ENCODE measurements at places on chromosomes 6 and 20. TPM values are rescaled to one million over a fixed set of nuclear protein-coding genes. Genes with fewer than 3 reads are reported as not detected.
A peak's percentile ranks its signal among the peaks of the same experiment; 100 is the strongest.

GRCh38 chr6:137024237-137024990 is 20.4 kb downstream of the IL20RA start:
- H3K27ac ChIP-seq, result no peak overlapping the region
- peaks cover 2% of the 10 kb centered on the region for H3K4me1 ChIP-seq
- H3K27me3 ChIP-seq, result peaks cover 15% of the 10 kb centered on the region
- no peak overlapping the region for H3K4me3 ChIP-seq
- no peaks in the 10 kb centered on the region for H3K36me3 ChIP-seq

DNA sequence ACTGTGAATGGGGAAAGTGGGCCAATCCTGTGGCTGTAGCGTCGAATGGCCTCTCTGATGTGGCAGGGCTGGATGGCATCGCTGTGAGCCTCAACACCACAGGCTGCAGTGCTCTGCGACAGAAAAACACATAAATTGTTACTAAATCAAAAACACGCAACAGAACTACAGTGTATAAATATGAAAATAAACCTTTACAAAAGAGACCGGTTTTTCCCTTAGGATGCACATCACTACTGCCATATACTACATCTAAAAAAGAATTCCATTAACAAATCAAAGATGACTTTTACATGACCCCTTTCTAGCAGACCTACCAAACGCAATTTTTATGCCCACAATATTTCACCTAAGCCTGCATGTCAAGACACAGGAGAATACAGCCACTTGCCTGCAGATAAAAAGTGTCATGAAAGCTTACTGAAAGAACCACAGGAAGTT is 395.5 kb upstream of the RUNX2 start:
- H3K36me3 ChIP-seq, result peaks cover 7% of the 10 kb centered on the region
- H3K27me3 ChIP-seq, result no peaks in the 10 kb centered on the region
- H3K4me1 ChIP-seq, result peaks cover 19% of the 10 kb centered on the region
- peak; percentile 35 for DNase-seq
- H3K4me3 ChIP-seq, result peak overlapping the region; percentile 42
- H3K27ac ChIP-seq, result peak overlapping the region; percentile 63

DNA sequence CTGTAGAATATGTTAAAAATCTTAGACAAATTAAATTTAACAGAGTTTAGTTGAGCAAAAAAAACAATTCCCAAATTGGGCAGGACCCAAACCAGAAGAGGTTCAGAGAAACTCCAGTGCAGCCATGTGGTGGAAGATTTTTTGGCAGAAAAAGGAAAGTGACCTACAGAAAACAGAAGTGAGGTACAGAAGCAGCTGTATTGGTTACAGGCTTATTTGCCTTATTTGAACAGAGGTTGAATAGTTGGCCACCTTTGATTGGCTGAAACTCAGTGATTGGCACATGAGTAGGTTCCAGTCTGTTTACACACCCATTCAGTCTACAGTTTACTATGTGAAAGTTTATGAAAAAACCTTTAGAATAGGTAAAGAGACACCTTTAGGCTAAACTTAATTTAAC is 110.9 kb upstream of the LAMP5 start:
- no peak overlapping the region for H3K27ac ChIP-seq
- H3K4me3 ChIP-seq, result no peak overlapping the region
- no peak for DNase-seq
- H3K27me3 ChIP-seq, result no peaks in the 10 kb centered on the region
- H3K4me1 ChIP-seq, result no peaks in the 10 kb centered on the region

The DNAJC5 gene
- 21.4 TPM for total RNA-seq

The DUSP15 gene
- not detected for total RNA-seq

GRCh38 chr6:16969699-16970655 is 131.9 kb upstream of the STMND1 start:
- no peak overlapping the region for H3K27ac ChIP-seq
- H3K4me3 ChIP-seq, result no peak overlapping the region
- H3K27me3 ChIP-seq, result peaks cover 10% of the 10 kb centered on the region
- H3K36me3 ChIP-seq, result no peaks in the 10 kb centered on the region

The SGK2 gene
- 0.64 TPM for total RNA-seq

- no peaks in the 10 kb centered on the region for H3K27me3 ChIP-seq
- H3K4me1 ChIP-seq, result peaks cover 14% of the 10 kb centered on the region
- no peak overlapping the region for H3K4me3 ChIP-seq
- H3K36me3 ChIP-seq, result no peaks in the 10 kb centered on the region
- DNase-seq, result no peak
These were observed 143.1 kb downstream of the CEP57L1 start for GRCh38 chr6:109238396-109238795.

DNA sequence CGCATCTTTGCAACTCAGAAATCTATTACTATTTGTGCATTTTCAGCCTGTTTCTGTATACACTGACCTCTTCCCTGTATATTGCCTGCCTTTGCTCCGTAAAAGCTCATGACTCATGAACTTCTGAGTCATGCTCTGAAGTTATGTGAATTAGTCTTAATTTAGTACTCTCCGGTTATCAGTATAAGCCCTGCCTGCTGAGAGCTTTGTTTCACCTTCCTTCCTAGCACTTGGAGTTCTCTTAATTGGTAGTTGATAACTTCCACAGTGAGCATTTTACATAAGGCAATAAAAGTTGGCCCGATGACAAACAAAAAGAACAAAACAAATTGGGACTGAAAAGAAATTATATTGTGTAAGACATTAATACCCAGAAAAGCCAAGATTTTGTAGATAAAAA is 231.4 kb downstream of the GJA1 start:
- no peak for DNase-seq
- no peaks in the 10 kb centered on the region for H3K4me1 ChIP-seq
- no peaks in the 10 kb centered on the region for H3K27me3 ChIP-seq
- no peak overlapping the region for H3K4me3 ChIP-seq

- no peak overlapping the region for H3K27ac ChIP-seq
- H3K36me3 ChIP-seq, result no peaks in the 10 kb centered on the region
- no peaks in the 10 kb centered on the region for H3K27me3 ChIP-seq
- H3K4me1 ChIP-seq, result no peaks in the 10 kb centered on the region
- no peak for DNase-seq
- H3K4me3 ChIP-seq, result no peak overlapping the region
These were observed 80.1 kb upstream of the PTPRK start for GRCh38 chr6:128600397-128600951.

The EYS gene
- not detected for total RNA-seq

GRCh38 chr6:112927641-112928320 is 580.7 kb downstream of the RFPL4B start:
- no peaks in the 10 kb centered on the region for H3K4me1 ChIP-seq
- no peaks in the 10 kb centered on the region for H3K27me3 ChIP-seq
- H3K4me3 ChIP-seq, result no peak overlapping the region

GRCh38 chr6:11722220-11722619 is 56.4 kb downstream of the ADTRP start:
- H3K4me3 ChIP-seq, result no peak overlapping the region
- peaks cover 32% of the 10 kb centered on the region for H3K4me1 ChIP-seq
- H3K27ac ChIP-seq, result no peak overlapping the region
- peaks cover 32% of the 10 kb centered on the region for H3K36me3 ChIP-seq

DNA sequence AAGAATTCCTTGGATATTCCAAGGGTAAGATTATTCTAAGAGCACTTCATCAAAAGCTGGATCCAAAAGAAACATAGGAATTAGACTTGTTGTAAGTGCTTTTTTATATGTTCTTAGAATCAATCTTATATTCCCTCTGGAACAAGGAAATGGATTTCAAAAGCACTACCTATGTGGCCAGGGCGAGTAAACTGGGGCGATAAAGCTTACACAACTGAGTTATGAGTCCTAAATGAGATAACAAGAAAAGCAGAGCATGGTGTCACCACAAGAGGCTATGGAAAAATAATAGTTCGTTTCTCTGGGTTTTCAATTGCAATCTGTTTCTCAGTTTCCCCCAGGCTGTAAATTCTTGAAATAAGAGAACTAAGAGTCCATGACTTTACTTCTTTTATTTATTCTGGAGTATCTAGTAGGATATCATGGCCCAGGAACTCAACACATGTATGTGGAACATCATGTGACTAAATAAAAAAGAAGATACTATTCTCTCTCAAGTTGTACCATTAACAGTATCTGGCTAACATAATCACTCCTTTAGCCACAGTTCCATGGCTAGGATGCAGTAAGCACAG is 51.5 kb downstream of the NUDT3 start:
- no peak for DNase-seq
- H3K4me1 ChIP-seq, result peaks cover 3% of the 10 kb centered on the region
- H3K27me3 ChIP-seq, result no peaks in the 10 kb centered on the region
- H3K27ac ChIP-seq, result no peak overlapping the region
- no peak overlapping the region for H3K4me3 ChIP-seq
- H3K36me3 ChIP-seq, result peaks cover 14% of the 10 kb centered on the region

Data from CD4-positive, alpha-beta T cell (primary cell).